ENCODE measurements at places on chromosomes 16 and 17.

- DNase-seq: no peak
These were observed 13.1 kb downstream of the ABCA9 start for GRCh38 chr17:69047368-69048263.

DNA sequence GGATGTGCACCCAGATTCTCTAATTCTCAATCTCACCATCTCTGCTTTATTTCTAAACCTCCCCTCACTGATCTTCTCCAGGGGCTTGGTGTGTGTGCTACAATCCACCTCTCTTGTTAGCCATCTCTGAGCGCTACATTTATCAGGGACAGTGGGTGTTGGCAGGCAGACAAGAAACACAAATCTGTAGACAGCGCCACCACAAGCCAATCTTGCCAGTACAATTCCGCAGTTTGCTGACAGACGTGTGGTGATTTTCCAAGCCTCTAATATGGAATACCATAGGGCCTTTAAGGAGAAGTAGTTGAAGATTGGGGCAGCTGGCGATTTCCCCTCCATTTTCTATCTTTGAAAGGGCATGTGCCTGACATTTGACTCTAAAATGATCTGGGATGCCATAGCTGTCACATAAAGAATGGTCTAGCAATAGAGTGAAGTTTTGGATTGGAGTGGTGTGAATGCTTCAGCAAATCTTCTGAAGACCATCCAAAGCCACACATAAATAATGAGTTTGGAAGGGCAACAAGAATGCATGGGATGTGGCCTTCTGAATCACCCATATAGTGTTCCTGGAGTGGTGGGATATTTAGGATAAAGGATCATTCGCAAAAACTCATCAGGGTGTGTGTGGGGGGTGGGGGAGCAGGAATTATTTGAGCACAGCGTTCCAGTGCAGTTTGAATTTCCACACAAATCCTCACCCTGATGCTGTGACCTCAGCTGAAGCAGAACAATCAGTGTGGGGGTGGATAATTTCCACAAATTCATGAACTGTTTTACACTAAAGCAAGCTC lies 12.0 kb upstream of the ANKFN1 start:
- no peak for DNase-seq

GRCh38 chr17:50570528-50570927 lies 10.0 kb downstream of the CACNA1G start:
- no peak for DNase-seq

- DNase-seq: no peak
These were observed 474.8 kb downstream of the SHISA9 start for GRCh38 chr16:13376174-13376573.

DNA sequence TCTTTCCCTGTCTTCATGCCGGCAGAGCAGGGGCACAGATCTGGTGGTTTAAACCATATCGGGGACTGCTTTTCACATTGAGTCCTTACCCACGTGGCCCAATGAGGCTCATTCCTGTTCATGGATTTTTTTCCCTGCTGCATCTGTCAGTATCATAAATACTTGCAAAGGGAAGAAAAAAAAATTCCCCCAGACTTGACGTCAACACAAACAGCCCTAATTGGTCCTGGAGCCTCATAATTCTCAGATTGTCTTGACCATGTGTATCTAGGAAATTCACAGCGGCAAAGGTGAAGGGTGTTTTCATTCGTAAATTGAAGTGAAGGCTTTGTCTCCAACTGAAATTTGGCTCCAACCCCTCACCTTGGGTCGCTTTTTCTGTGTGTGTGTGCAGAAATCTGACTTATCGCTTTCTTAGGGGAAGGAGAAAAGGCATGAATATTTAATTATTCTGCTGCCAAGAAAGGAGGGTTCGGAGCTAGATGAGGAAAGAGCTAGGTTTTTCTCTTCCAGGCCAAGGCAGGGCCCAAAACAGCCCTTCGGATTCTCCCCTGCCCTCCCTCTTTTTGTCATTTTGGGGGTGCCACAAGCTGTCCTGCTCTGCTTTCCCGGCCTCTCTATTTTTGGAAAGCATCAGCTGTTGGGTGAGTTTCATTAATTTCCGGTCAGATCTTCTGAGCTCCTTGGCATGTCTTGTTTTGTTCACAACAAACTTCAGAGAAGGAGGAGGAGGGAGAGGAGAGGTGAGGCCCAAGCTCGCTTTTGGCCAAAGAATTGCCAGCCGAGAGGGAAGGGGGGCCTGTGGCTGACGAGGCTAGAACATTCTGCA lies 17.8 kb upstream of the CIBAR2 start:
- no peak for DNase-seq

All from stimulated activated CD8-positive, alpha-beta memory T cell treated with anti-CD3 and anti-CD28 coated beads, Interleukin-12 subunit alpha, Interleukin-12 subunit beta, amount 100 ng/mL, for 4 hours (primary cell).